HFFc6 (cell line): ENCODE measurements at places on chromosomes 6 and 20. TPM values are rescaled to one million over a fixed set of nuclear protein-coding genes. Genes with fewer than 3 reads are reported as not detected.

GRCh38 chr20:52936351-52937340, 35.5 kb upstream of the TSHZ2 start:
- H3K27ac ChIP-seq, result no peak overlapping the region
- H3K4me3 ChIP-seq, result no peak overlapping the region
- DNase-seq, result no peak
- no peaks in the 10 kb centered on the region for H3K36me3 ChIP-seq

The FRK gene
- total RNA-seq, result 0.02 TPM in 2 of 3 replicates, not detected in the other

The PANK2 gene
- total RNA-seq, result 33.1 to 38.9 TPM (median 38.4 TPM) in 3 replicates

The IRF4 gene
- total RNA-seq, result not detected in 3 replicates

- H3K4me1 ChIP-seq, result peaks cover 53% of the 10 kb centered on the region
- H3K36me3 ChIP-seq, result no peaks in the 10 kb centered on the region
- peak; percentile 23 for DNase-seq
- H3K4me3 ChIP-seq, result peak overlapping the region; percentile 70
- H3K27ac ChIP-seq, result peak overlapping the region; percentile 71
These were observed 203.9 kb upstream of the PRDM1 start for GRCh38 chr6:105882121-105882803.

- H3K27me3 ChIP-seq, result no peaks in the 10 kb centered on the region; the same call in 1 of the 2 replicates
- H3K36me3 ChIP-seq, result peaks cover 17% of the 10 kb centered on the region
- H3K27ac ChIP-seq, result no peak overlapping the region
- peaks cover 43% of the 10 kb centered on the region for H3K4me1 ChIP-seq
- no peak for DNase-seq
- H3K4me3 ChIP-seq, result no peak overlapping the region
These were observed 3.1 kb upstream of the BTN2A1 start for GRCh38 chr6:26454631-26455030.

- H3K27me3 ChIP-seq, result no peaks in the 10 kb centered on the region; the same call in 1 of the 2 replicates
- no peak overlapping the region for H3K4me3 ChIP-seq
- peaks cover 5% of the 10 kb centered on the region for H3K4me1 ChIP-seq
- no peak overlapping the region for H3K27ac ChIP-seq
These were observed 59.1 kb downstream of the BLOC1S5 start for GRCh38 chr6:8005136-8005535.

The RIMS1 gene
- total RNA-seq, result 2.1 TPM in 2 replicates

DNA sequence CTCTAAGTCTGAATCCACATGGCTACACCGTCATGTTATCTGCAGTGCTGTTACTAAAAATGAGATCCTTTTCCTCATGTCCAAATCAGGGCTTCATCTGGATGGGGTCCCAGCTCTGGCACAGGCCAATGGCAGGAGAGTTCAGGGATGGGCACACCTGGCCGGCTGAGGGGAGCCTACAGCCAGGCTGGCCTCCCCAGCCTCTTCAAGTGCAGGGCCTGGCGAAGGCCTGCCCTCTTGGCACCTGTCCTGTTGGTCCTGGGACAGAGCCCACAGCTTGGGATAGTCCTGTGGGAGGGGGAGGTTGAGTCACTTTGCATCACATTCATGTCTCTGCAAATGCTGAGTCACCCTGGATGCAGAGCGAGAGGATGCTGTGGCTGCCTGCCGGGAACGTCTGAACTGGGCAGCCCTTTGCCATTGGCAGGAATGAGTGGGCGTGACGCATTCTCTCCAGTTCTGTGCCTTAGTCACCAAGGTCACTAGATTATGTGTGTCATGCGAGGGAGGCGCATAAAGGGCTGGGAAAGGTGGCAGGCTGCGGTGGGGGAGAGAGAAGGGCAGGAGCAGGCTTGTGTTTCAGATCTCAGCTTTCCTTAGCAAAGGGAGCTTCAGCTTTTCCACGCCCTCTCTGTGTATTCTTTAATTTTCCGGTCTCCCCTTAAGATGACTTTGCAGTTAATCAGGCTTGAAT, 223.2 kb upstream of the ECI2 start:
- H3K4me3 ChIP-seq, result peak overlapping the region; percentile 79
- peak; percentile 100 for DNase-seq
- H3K27ac ChIP-seq, result peak overlapping the region; percentile 98
- no peaks in the 10 kb centered on the region for H3K27me3 ChIP-seq
- no peaks in the 10 kb centered on the region for H3K36me3 ChIP-seq

GRCh38 chr6:72683797-72684196, 61.9 kb downstream of the KCNQ5 start:
- DNase-seq, result no peak
- peaks cover 19% of the 10 kb centered on the region for H3K4me1 ChIP-seq
- peaks cover 29% of the 10 kb centered on the region for H3K36me3 ChIP-seq
- no peaks in the 10 kb centered on the region for H3K27me3 ChIP-seq
- H3K27ac ChIP-seq, result no peak overlapping the region
- no peak overlapping the region for H3K4me3 ChIP-seq

The BTN1A1 gene
- not detected in 3 replicates for total RNA-seq

GRCh38 chr6:53336070-53336469, 12.7 kb downstream of the ELOVL5 start:
- no peaks in the 10 kb centered on the region for H3K27me3 ChIP-seq
- peaks cover 26% of the 10 kb centered on the region for H3K4me1 ChIP-seq
- DNase-seq, result no peak

DNA sequence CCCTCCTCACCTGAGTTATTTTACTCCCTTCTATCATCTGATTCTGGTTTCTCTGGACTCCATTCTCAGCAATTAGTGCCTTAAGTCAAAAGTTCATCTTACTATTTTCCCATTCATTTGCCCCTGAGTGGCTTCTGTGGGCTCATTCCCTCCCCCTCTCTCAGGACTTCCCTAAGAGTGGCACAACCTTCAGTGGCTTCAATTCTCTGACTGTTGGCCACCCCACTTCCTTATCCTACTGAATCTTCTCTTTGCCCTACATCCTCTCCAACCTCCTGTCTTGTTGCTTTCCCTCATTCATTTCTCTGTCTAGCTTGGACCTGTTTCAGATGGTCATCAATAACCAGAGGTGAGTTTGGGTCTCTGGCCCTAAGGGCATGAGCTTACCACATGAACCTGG, 61.1 kb upstream of the GLP1R start:
- DNase-seq, result no peak
- H3K4me1 ChIP-seq, result no peaks in the 10 kb centered on the region
- H3K27me3 ChIP-seq, result peaks cover 3% of the 10 kb centered on the region; the same call in 1 of the 2 replicates
- H3K4me3 ChIP-seq, result no peak overlapping the region

GRCh38 chr6:15994814-15995459, 133.9 kb upstream of the MYLIP start:
- H3K27me3 ChIP-seq, result peaks cover 4% of the 10 kb centered on the region; the same call in 1 of the 2 replicates
- H3K36me3 ChIP-seq, result no peaks in the 10 kb centered on the region
- no peak overlapping the region for H3K27ac ChIP-seq
- H3K4me1 ChIP-seq, result no peaks in the 10 kb centered on the region
- no peak overlapping the region for H3K4me3 ChIP-seq

GRCh38 chr6:64023693-64024092, 388.1 kb downstream of the PHF3 start:
- no peak overlapping the region for H3K27ac ChIP-seq
- no peak overlapping the region for H3K4me3 ChIP-seq
- no peak for DNase-seq
- peaks cover 5% of the 10 kb centered on the region; the same call in 1 of the 2 replicates for H3K36me3 ChIP-seq
- H3K27me3 ChIP-seq, result no peaks in the 10 kb centered on the region

The PI3 gene
- total RNA-seq, result not detected in 3 replicates

The PTK6 gene
- 0.07 to 0.09 TPM in 2 of 3 replicates, not detected in the other for total RNA-seq

- peaks cover 88% of the 10 kb centered on the region for H3K4me1 ChIP-seq
- H3K27me3 ChIP-seq, result no peaks in the 10 kb centered on the region
- peak overlapping the region; percentile 82 for H3K4me3 ChIP-seq
These were observed 35.3 kb downstream of the NEDD9 start for GRCh38 chr6:11197175-11197536.

DNA sequence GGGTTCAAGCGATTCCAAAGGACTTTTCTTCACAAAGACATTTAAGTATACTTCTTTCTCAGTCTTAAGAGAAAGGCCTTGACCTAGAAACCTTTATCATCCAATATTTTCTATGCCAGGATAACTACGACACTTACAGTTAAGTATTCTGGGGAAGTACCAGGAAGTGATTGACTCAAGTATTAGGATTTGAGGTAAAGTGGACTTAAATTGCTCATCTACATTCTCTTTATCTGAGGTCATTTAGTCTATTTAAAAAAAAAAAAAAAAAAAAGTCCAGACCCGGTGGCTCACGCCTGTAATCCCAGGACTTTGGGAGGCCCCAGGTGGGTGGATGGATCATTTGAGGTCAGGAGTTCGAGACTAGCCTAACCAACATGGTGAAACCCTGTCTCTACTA, 114.7 kb downstream of the ZFAND3 start:
- H3K27me3 ChIP-seq, result no peaks in the 10 kb centered on the region
- no peak overlapping the region for H3K4me3 ChIP-seq
- H3K36me3 ChIP-seq, result peaks cover 13% of the 10 kb centered on the region
- peaks cover 55% of the 10 kb centered on the region for H3K4me1 ChIP-seq
- H3K27ac ChIP-seq, result no peak overlapping the region
- peak; percentile 4 for DNase-seq

DNA sequence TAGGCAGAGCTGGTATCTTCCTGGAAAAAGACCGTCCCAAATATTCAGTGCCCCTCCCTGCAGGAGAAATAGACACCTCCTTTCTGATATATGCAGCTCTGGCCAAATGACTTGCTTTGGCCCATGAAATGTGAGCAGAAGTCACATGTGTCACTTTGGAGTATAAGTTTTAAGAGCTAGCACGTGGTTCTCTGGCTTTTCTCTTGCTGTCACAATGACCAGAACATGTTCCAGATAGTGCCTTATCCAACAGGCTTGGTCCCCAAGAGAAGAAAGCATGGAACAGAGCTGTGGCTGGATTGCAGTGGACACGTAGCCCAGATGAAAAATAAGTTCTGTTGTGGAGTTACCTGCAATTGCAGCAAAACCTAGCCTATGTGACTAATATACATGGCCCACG, 40.4 kb downstream of the UNC5CL start:
- H3K27me3 ChIP-seq, result peaks cover 8% of the 10 kb centered on the region; the same call in 1 of the 2 replicates
- H3K36me3 ChIP-seq, result no peaks in the 10 kb centered on the region
- H3K4me3 ChIP-seq, result no peak overlapping the region
- DNase-seq, result no peak
